Activated CD4-positive, alpha-beta T cell treated with anti-CD3 and anti-CD28 coated beads, Interleukin-2, amount 50 U/mL, for 24 hours (primary cell): ENCODE measurements at places on chromosomes 2 and 18.

DNA sequence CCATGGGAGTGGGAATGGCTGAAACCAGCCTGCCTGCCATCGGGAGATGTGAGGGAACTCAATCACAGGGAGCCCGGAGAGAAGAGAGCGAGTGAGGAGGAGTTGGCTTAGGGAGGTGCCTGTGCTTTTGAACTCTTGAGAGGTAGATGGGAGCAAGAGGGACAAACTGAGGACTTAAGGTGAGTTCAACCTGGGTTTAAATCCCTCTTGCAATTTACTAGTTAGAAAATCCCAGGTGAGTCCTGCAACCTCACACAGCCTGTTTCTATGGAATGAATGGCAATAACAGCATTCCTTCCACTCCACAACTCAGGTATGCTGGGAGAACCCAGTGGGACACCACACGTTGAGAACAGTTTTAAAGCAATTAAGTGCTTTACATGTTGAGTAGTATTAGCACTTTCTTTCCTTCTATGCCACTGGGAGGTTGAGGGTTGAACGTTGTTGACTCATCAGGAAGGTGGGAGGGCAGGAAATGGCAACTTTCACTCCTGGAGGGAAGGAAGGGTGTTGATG lies 57.3 kb downstream of the VIT start:
- DNase-seq = no peak

DNA sequence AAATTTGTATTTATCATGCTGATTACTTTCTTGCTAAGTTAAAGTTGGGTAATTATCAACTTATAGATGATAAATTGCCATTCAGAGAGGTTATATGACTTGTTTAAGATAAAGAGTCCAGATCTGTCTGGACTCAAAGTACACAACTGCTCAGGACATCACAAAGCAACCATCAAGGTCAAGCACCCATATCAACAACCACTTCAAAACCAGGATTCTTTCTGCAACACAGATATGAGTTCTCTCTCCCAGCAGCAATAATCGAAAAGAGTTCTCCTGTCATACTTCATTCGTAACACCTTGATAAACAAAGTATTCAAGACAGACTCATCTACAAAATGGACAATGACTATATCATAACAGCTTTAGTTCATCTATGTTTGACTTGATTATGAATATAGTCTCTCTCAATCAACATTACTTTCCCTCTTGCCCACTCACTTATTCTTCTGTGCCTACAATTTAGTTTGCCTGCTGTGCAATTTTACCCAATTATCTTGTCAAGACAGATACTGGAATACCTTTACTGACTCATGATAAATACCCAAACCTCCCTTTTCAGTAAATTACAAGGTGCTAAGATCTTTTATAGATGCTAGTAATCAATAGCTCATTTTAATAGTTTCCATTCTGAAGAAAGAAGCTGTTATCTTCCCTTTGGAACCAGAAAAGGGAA lies 281.8 kb downstream of the NBAS start:
- no peak for DNase-seq

GRCh38 chr2:174628528-174629169 lies 31.0 kb upstream of the WIPF1 start:
- no peak for DNase-seq

- DNase-seq = no peak
These were observed 86.2 kb downstream of the METTL8 start for GRCh38 chr2:171347591-171348032.

DNA sequence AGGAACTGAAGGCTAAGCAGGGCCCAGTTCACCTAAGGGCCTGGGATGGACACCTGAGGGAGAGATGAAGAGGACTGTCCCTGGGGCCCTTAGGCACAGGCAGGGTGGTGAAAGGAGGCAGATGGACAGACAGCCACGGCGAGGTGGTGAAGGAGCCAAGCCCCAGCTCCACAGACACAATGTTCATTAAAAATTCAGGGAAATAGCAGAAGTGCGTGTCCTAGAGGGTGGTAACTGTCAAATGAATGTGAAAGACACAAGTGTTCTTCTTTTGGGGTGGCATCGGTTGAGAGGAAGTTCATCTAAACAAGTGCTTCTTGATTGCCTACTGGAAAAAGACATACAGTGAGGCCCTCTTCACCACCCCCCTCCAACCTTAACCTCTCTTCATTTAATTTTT lies 76.2 kb upstream of the SIX2 start:
- no peak for DNase-seq
